Activated CD8-positive, alpha-beta memory T cell treated with anti-CD3 and anti-CD28 coated beads, Interleukin-2, amount 10 ng/mL, durations not matched to agents 7 days and 5 days (primary cell): ENCODE measurements at places on chromosomes 12 and 14.
A peak's percentile ranks its signal among the peaks of the same experiment; 100 is the strongest.

DNA sequence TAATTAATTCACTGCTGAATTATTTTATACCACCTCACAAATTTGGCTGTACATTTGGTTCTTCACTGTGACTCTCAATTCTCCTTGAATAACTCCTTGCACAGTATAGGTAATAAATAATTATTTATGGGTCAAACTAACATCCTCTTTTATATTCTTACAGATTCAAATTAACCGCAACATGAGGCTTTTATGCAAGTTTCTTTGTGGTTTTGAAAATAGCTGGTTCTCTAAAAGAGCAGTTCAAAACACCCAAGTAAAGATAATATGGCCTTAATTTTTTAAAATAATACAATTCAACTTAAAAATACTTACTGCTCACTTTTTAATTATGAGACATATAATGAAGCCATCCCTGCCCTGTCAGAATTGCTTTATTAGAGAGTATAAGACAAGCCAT is 12.9 kb upstream of the TRIM9 start:
- DNase-seq: no peak

GRCh38 chr12:71475280-71475679 is 35.7 kb downstream of the LGR5 start:
- DNase-seq: no peak

- DNase-seq: no peak
Observed at GRCh38 chr14:24959791-24960331, 90.1 kb downstream of the STXBP6 start.

DNA sequence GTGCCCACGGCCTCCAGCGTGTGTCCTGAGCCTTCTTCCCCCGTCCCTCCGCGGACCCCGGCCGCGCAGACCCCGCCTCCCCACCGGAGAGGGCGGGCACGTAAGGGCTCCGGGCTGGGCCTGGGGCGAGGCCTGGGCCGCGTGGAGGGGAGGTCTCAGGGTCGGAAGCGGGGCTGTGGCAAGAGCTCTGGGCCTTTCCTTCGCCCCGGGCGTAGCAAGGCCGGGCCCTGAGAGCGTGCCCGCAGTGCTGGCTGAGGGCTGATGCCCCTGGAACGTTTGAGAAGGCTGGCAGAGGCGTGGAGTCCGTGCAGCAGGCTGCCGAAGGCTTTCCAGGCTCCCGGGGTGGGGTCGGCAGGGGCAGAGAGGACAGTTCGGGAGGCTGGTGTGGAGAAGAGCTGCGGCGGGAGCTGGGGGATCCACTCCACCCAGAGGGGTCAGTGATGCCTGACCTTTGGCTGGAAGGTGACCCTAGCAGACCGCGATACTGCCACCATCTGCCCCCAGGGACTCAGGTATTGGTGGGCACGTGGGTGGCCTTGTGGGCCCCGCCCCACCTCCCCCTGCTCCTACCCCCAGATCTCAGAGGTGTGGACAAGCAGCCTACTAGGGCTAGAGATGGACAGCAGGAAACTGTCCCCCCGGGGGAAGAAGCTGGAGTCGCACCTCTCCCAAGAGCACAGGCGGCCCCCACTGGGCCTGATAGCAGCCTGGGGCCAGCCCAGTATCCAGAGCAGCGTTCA is 558 bp downstream of the TEX22 start:
- DNase-seq: peak; percentile 61

DNA sequence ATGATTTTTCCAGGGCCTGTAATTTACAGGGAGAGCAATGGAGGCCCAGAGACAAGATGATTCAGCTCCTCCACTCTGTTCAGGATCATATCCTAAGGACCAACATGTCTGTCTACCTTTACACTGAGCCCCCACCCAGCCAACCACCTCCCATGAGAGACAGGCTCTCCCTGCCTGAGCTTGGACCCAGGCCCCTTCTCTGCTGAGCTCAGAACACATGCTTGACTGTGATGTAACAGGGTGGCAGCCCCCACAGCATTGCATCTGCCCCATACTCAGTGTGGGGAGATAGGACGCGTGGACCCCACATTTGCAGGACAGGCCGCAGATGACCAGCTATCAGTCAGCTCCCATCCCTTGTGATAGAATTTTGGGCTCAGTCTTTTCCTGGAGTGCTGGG is 313.9 kb downstream of the ADGRD1 start:
- no peak for DNase-seq

DNA sequence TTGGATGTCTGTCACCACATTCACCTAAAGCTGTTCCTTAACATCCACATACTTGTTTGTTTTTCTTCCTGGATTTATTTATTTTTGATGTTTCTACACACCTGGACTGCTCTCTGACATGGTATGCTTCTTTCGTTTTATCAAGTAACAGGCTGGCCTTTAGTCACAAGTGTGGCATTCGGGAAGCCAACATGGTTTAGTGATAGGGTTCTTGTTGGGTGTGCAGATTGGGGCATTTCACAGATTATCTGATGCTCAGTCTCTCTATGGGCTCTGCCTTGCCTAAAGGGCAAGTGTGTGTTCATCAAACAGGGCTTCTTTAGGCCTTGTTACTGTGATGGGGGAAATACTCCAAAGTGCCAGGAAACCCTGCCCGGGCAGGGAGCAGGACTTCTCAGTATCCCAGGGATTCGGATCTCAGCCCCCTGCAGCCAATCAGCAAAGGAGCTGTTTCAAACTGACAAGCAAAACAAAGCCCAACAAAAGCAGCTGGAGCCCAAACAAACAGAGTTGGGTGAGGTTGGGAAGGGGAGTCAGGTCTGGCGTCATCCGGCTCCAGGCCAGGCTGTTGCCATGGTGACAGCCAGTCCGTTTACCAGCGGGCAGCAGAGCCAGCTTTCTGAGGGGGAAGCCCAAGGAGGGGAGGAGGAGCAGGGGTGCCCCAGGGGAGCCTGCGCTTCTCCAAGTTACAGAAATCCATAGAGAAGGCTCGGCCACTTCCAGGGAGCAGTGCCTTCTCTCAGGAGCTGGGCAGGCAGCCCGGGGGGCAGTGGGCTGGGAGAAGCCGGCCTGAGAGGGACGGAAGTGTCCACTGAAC is 31.9 kb downstream of the FOS start:
- no peak for DNase-seq

GRCh38 chr12:70068743-70069142 is 174.5 kb upstream of the CNOT2 start:
- DNase-seq: no peak

DNA sequence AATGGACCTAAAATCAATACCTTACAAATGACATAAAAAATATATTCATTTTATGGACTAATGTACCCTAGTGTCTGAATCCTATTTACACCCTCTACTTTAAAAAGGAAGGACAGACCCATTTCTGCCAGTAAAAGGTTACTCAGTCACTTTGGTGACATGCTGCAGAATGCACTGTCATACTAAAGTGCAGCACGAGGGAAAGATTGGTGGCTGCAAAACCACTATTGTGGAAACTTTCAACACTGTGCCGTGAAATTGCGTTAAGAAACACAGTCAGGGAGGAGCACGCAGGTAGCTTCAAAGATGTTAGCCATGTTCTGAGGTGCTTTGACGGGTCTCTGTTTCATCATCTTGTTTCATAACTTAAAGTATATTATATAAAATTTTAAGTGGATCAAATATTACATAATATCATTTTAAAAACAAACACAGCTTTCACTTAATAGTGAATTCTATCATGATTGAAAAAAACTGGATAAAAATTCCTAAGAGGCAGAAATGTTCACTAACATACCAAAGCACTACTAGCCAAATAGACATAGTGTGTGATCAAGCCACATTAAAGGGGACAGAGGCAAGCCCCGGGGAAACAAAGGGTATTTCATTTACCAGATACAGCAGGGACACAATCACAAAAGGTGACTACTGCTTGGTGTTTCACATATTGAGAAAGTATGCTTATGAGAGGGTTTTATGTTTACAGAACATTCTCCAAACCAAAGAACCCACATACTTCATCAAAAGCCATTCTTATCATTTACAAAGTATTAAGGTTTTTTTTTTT is 330.8 kb upstream of the SOX5 start:
- no peak for DNase-seq

GRCh38 chr12:105289114-105289904 is 41.2 kb upstream of the C12orf75 start:
- no peak for DNase-seq

- no peak for DNase-seq
Observed at GRCh38 chr14:23896609-23897153, 56.9 kb upstream of the DHRS4 start.

DNA sequence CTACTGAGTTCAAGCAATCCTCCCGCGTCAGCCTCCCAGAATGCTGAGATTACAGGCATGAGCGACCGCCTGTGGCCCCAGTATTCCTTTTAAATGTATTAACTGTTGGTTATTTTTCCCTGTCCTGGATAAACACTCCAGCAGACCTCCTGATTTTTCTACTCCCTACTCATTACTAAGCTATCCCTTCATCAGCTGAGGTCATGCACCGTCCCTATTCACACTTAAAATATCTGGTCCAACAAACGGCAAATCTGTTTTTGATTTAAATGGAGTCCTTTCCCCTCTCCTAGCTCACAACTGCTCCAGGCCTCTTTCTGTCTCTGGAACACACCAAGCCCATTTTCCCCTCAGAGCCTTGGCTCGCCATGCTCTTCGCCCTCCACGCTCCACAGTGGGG is 1003.3 kb upstream of the TMEM132C start:
- no peak for DNase-seq

- peak; percentile 60 for DNase-seq
Observed at GRCh38 chr12:48901278-48901677, 24.0 kb downstream of the FKBP11 start.

DNA sequence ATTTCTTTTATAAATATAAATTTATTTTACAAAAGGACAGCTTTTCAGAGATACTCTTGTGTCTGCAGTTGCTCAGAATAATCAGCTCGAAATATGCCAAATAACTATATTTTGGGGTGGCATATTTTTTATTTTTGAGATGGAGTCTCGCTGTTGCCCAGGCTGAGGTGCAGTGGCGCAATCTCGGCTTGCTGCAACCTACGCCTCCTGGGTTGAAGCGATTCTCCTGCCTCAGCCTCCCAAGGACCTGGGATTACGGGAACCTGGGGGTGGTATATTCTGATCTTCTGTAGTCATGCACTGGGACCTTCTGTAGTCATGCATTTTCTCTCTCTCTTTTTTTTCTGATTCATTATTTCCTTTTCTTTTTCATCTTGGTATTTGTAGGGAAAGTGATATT is 135.0 kb upstream of the AMIGO2 start:
- DNase-seq: no peak

- no peak for DNase-seq
Observed at GRCh38 chr12:54359762-54360351, 4.4 kb downstream of the GPR84 start.

GRCh38 chr12:27332407-27332713 is 276 bp upstream of the BMAL2 start:
- no peak for DNase-seq

GRCh38 chr14:50524060-50524459 is 8.3 kb downstream of the MAP4K5 start:
- no peak for DNase-seq

DNA sequence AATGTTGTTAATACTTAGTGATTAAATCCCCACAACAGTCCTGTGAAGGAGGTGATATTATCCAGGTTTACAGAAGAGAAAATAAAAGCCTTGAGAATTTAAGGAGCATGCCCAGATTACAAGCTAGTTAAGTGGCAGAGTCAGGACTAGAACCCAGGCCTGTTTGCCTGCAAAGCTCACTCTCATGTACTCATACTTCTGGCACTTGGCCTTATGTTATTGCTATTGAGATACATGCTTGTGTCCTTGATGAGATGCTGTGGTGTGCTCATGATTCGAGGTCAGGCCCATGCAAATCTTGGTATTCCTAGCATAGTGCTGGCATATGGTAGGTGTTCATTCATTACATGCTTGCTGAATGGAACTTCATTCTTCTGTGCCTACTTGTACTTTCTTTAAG is 7.6 kb upstream of the EID3 start:
- no peak for DNase-seq

- DNase-seq: no peak
Observed at GRCh38 chr14:39581474-39581873, 149.2 kb upstream of the FBXO33 start.

DNA sequence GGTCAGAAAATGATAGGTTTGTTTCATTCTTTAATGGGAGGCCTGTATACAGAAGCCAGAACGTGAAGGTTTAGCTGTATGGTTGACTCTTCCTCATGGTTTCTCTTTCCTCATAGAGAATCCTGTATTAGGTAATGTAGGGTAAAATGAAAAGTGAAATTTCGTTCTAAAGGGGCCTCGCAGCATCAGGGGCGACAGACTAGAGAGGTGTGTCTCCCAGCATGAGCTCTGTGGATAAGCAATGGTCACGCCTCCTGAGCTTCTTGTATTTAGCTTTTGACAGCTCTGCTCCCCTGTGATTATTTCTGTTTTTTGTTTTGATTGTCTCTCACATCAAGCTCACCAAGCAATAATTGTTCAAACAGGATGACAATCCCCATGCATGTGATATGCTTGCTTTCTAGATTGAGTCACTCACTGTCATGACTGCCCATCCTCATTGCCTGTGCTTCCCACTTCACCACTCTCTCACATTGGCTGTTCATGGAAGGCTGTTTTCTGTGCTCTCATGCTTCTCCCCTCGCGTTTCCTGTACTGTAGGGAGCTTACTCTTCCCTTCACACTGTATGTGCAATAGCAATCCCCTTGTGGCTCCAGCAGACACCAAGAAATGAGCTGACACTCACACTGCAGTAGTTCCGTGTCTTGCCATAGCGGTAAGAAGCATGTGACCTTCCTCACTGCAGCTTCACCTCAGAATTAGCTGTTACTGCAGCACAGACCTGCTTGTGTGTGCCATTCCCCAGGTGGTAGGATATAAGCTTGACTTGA is 44.0 kb downstream of the RAD52 start:
- peak; percentile 54 for DNase-seq

DNA sequence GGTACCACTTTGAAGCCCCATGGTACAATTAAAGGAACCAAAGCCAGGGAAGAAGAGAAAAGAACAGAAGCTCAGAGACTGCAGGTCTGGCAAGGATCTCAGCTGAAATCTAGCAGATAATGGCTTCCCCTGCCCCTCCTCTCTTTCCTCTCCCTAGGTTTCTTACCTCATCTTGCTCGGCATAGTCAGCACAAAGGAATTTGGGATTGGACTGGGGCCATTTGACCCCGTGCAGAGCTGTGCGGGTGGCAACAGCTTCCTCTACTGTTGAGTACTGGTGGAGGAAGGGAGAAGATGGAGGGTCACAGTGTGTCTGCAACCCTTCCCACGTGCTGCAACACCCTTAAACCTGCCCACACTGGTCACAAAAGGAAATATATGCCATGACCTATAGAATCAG is 4.7 kb upstream of the CDH24 start:
- DNase-seq: no peak

GRCh38 chr12:48104531-48104930 is 1.3 kb downstream of the SENP1 start:
- DNase-seq: no peak
